ENCODE measurements at places on chromosomes 5 and 9. TPM values are rescaled to one million over a fixed set of nuclear protein-coding genes. Genes with fewer than 3 reads are reported as not detected.

- peak overlapping the region; percentile 100 for H3K27ac ChIP-seq
- H3K4me3 ChIP-seq, result peak overlapping the region; percentile 95
- H3K4me1 ChIP-seq, result peaks cover 13% of the 10 kb centered on the region
- H3K36me3 ChIP-seq, result peaks cover 30% of the 10 kb centered on the region
- no peaks in the 10 kb centered on the region for H3K27me3 ChIP-seq
Observed at GRCh38 chr9:33025572-33026342, 684 bp downstream of the DNAJA1 start.

Gene GADD45G
- total RNA-seq, result 10.7 TPM

Gene RAB3C
- total RNA-seq, result 0.13 TPM

GRCh38 chr5:16957304-16958196 lies 21.5 kb upstream of the MYO10 start:
- no peaks in the 10 kb centered on the region for H3K36me3 ChIP-seq
- no peaks in the 10 kb centered on the region for H3K27me3 ChIP-seq
- no peak overlapping the region for H3K4me3 ChIP-seq
- no peak overlapping the region for H3K27ac ChIP-seq
- no peaks in the 10 kb centered on the region for H3K4me1 ChIP-seq
- peak; percentile 75 for DNase-seq

DNA sequence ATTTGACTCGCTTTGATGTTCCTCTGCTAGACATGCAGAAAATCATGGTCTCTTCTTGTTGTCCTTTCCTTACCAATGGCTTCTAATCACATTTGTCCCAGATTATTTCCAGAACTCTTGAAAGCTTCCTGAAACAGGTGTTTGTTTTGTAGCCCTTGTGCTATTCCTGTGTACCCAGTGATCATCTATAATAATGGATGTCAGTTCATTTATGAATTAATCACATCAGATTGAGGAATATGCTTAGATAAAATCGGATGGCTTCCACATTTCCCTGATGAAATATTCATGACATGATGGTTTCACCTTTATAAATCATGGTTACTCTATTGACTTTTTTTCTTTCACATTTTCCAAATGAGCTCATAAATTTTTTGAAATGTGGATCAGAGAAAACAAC lies 359.0 kb upstream of the DMAC1 start:
- no peaks in the 10 kb centered on the region for H3K36me3 ChIP-seq
- no peaks in the 10 kb centered on the region for H3K4me1 ChIP-seq
- no peak for DNase-seq
- no peak overlapping the region for H3K27ac ChIP-seq
- no peak overlapping the region for H3K4me3 ChIP-seq

Gene PTGS1
- total RNA-seq, result 2.7 TPM

DNA sequence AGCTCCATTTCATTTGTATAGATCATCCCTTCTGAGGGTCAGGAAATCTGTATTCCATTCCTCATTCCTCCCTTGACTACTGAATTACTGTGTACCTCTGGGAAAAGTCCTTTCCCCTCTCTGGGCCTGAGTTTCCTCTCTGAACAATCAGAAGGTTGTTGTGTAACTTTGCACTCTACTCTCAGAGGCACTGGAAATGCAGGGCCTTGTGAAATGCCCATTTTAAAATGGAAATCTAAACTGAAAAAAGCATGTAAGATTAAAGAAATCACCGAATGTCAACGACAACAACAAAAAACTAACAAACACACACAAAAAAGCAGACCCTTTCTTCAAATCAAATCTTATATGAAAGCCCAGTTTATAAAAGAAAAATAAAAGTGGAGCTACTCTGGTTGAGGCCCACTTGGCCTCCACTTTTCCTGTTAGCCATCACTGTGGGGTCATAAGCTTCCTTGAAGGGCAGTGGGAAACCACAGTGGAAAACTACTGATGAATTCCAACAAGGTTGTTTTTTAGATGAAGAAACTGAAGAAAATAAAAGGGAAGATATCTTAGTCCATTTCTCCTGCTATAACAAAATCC lies 21.6 kb upstream of the GRPEL2 start:
- peak overlapping the region; percentile 38 for H3K27ac ChIP-seq
- DNase-seq, result no peak
- H3K27me3 ChIP-seq, result no peaks in the 10 kb centered on the region
- H3K36me3 ChIP-seq, result peaks cover 34% of the 10 kb centered on the region
- H3K4me3 ChIP-seq, result no peak overlapping the region

- DNase-seq, result no peak
- H3K27ac ChIP-seq, result no peak overlapping the region
- no peaks in the 10 kb centered on the region for H3K4me1 ChIP-seq
- H3K27me3 ChIP-seq, result no peaks in the 10 kb centered on the region
- H3K36me3 ChIP-seq, result no peaks in the 10 kb centered on the region
- H3K4me3 ChIP-seq, result no peak overlapping the region
Observed at GRCh38 chr5:77316871-77317661, 106.6 kb downstream of the PDE8B start.

Gene NACC2
- 9.3 TPM for total RNA-seq

Gene CACNA1B
- total RNA-seq, result 0.18 TPM

GRCh38 chr5:92637960-92638359 lies 943.1 kb downstream of the NR2F1-AS1 start:
- no peak for DNase-seq
- no peak overlapping the region for H3K4me3 ChIP-seq
- H3K36me3 ChIP-seq, result no peaks in the 10 kb centered on the region
- no peak overlapping the region for H3K27ac ChIP-seq

GRCh38 chr9:109487247-109487646 lies 10.9 kb downstream of the PTPN3 start:
- H3K4me1 ChIP-seq, result no peaks in the 10 kb centered on the region
- no peak overlapping the region for H3K27ac ChIP-seq
- peaks cover 4% of the 10 kb centered on the region for H3K27me3 ChIP-seq
- DNase-seq, result no peak
- no peak overlapping the region for H3K4me3 ChIP-seq

GRCh38 chr9:82149501-82149946 lies 161.0 kb downstream of the SPATA31D1 start:
- H3K36me3 ChIP-seq, result no peaks in the 10 kb centered on the region
- H3K4me1 ChIP-seq, result peaks cover 8% of the 10 kb centered on the region
- no peak overlapping the region for H3K4me3 ChIP-seq
- no peaks in the 10 kb centered on the region for H3K27me3 ChIP-seq
- DNase-seq, result peak; percentile 63
- H3K27ac ChIP-seq, result peak overlapping the region; percentile 33

- no peak overlapping the region for H3K27ac ChIP-seq
- H3K36me3 ChIP-seq, result no peaks in the 10 kb centered on the region
- no peak for DNase-seq
- no peak overlapping the region for H3K4me3 ChIP-seq
- no peaks in the 10 kb centered on the region for H3K27me3 ChIP-seq
Observed at GRCh38 chr9:84151236-84151635, 170.6 kb downstream of the RMI1 start.

- no peaks in the 10 kb centered on the region for H3K27me3 ChIP-seq
- H3K4me3 ChIP-seq, result no peak overlapping the region
- H3K4me1 ChIP-seq, result no peaks in the 10 kb centered on the region
Observed at GRCh38 chr5:76380346-76381066, 22.6 kb upstream of the IQGAP2 start.

Gene ARID3C
- total RNA-seq, result 0.09 TPM

- H3K27ac ChIP-seq, result no peak overlapping the region
- H3K4me1 ChIP-seq, result no peaks in the 10 kb centered on the region
- H3K27me3 ChIP-seq, result peaks cover 2% of the 10 kb centered on the region
- H3K36me3 ChIP-seq, result no peaks in the 10 kb centered on the region
Observed at GRCh38 chr9:138120072-138120471, 242.5 kb downstream of the CACNA1B start.

DNA sequence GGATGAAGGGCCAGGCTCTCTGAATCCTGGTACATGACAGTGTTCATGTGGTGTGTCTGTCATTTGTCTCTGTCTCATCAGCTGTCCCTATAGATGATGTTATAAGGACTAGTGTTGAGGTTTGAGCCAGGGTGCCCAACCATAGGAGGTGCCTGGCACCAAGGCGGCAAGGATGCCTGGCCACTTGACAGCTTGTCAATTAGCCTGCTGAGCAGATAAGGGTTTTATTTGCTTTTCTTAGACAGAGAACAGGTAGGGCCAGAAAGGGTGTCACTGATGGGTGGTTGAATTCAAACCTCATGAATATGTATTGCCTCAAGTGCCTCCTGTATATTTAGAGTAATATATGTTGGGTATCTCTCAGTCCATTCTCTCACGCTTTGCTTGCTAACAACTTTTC lies 30.1 kb upstream of the AUH start:
- H3K4me3 ChIP-seq, result no peak overlapping the region
- H3K27ac ChIP-seq, result no peak overlapping the region
- H3K27me3 ChIP-seq, result no peaks in the 10 kb centered on the region
- H3K36me3 ChIP-seq, result no peaks in the 10 kb centered on the region
- DNase-seq, result no peak
- no peaks in the 10 kb centered on the region for H3K4me1 ChIP-seq

Gene VLDLR
- total RNA-seq, result 18.9 TPM

- no peaks in the 10 kb centered on the region for H3K36me3 ChIP-seq
- H3K4me1 ChIP-seq, result no peaks in the 10 kb centered on the region
- H3K27me3 ChIP-seq, result no peaks in the 10 kb centered on the region
- no peak overlapping the region for H3K27ac ChIP-seq
- no peak for DNase-seq
Observed at GRCh38 chr9:20271723-20272122, 350.6 kb downstream of the MLLT3 start.

GRCh38 chr5:55073211-55073610 lies 29.2 kb upstream of the GZMA start:
- H3K36me3 ChIP-seq, result no peaks in the 10 kb centered on the region
- H3K4me1 ChIP-seq, result peaks cover 3% of the 10 kb centered on the region
- H3K27ac ChIP-seq, result no peak overlapping the region
- no peak overlapping the region for H3K4me3 ChIP-seq

- H3K4me1 ChIP-seq, result peaks cover 29% of the 10 kb centered on the region
- no peak overlapping the region for H3K4me3 ChIP-seq
- no peaks in the 10 kb centered on the region for H3K36me3 ChIP-seq
- H3K27ac ChIP-seq, result peak overlapping the region; percentile 86
- no peaks in the 10 kb centered on the region for H3K27me3 ChIP-seq
- DNase-seq, result peak; percentile 96
Observed at GRCh38 chr9:86598411-86599239, 244.4 kb upstream of the TUT7 start.

DNA sequence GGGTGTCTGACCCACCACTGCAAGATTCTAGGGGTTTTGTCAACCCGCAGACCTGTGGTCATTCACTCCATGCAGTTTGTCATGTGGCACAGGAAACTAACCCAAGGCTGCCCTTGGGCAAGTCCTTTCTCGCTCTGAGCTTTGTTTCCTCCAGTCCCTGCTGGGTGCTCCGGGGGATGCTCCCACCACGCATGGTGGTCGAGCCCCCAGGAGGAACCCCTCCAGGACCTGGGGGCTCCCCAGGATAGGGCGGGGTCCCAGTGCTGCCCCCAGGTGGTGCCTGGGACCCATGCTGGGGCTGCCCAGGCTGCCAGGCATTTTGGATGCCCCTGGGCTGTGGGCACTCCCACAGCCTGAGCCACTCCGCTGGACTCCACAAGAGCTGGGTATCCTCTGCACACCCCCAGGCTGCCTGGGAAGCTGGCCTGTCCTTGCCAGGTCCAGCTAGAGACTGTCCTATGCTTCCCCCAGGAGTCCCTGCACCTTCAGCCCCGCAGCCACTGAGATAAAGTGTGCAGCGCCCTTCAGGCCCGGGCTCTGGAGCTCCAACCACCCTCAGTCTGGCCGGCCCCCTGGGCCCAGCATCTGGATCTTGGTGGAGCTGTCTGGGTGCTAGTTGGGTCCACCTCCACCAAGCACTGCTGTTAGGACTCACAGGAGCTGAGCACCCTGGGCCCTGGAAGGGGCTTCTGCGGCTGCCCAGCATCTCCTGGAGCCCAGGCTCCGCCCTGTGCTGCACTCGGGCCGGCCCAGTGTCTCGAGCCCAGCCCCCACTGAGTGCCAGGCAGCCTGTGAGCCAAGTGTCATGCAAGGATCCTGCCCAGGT lies 104.3 kb downstream of the PHF2 start:
- peaks cover 2% of the 10 kb centered on the region for H3K4me1 ChIP-seq
- H3K36me3 ChIP-seq, result peaks cover 33% of the 10 kb centered on the region
- no peak overlapping the region for H3K4me3 ChIP-seq
- DNase-seq, result no peak
- H3K27ac ChIP-seq, result no peak overlapping the region

Gene DOCK2
- 4.5 TPM for total RNA-seq

Gene PAIP1
- 108 TPM for total RNA-seq

Gene CDX1
- total RNA-seq, result 0.27 TPM

Data from muscle of leg (tissue), 16 donors.